Naive thymus-derived CD8-positive, alpha-beta T cell (primary cell): ENCODE measurements at places on chromosomes 16 and 17. TPM values are rescaled to one million over a fixed set of nuclear protein-coding genes. Genes with fewer than 3 reads are reported as not detected.

BLMH gene
- 52.0 TPM for total RNA-seq

SCGB1C2 gene
- total RNA-seq: not detected

TP53TG3D gene
- total RNA-seq: 2.2 TPM

TBC1D3B gene
- 15.3 TPM for total RNA-seq
